ENCODE measurements at places on chromosomes 16 and 17. TPM values are rescaled to one million over a fixed set of nuclear protein-coding genes. Genes with fewer than 3 reads are reported as not detected.

Gene SLC35B1
- 42.0 TPM for total RNA-seq

DNA sequence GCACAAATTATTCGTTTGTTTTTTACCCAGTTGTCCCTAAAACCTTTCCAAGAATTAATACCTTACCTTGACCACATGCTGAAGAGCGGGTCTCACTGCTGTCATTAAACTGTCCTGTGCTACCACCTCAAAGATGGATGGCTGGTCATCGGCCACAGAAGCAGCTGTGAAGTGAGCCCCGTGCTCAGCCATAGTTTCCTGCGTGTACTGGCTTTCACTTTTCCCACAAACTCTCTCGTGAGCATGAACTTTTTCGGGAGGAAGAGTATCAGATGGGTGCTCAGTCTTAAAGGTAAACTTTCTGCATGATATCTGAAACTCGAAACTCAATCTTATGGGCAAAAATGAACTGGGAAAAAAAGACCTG is 558 bp downstream of the PEX12 start:
- H3K27ac ChIP-seq, result peak overlapping the region; percentile 84
- peaks cover 16% of the 10 kb centered on the region for H3K4me1 ChIP-seq
- DNase-seq, result no peak
- H3K27me3 ChIP-seq, result no peaks in the 10 kb centered on the region
- H3K36me3 ChIP-seq, result no peaks in the 10 kb centered on the region
- H3K4me3 ChIP-seq, result peak overlapping the region; percentile 67

Gene ST6GALNAC2
- 24.8 TPM for total RNA-seq

DNA sequence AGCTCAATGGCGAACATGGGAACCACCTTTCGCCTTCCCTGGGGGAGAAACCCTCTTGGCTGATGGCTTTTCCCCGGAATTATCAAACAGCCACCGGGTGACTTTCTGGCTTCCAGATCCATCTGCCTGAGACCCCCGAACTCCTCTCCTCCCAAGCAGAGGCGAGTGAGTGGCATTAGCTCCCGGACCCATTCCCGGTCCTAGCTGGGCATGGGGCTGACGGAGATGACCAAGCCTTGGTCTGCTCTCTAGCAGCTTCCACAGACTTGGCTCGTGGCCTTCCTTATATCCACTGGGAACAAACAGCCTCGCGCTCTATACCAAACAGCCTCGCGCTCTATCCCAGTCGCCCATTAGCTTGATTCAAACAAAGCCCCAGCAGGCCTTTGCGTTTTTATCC is 62.4 kb downstream of the CCDC182 start:
- DNase-seq, result peak; percentile 65
- no peaks in the 10 kb centered on the region for H3K36me3 ChIP-seq
- H3K27me3 ChIP-seq, result no peaks in the 10 kb centered on the region
- H3K4me1 ChIP-seq, result no peaks in the 10 kb centered on the region
- no peak overlapping the region for H3K4me3 ChIP-seq
- no peak overlapping the region for H3K27ac ChIP-seq

GRCh38 chr17:31172388-31172787 is 77.6 kb downstream of the NF1 start:
- H3K27me3 ChIP-seq, result no peaks in the 10 kb centered on the region
- no peak overlapping the region for H3K27ac ChIP-seq
- no peak overlapping the region for H3K4me3 ChIP-seq
- DNase-seq, result no peak
- H3K4me1 ChIP-seq, result no peaks in the 10 kb centered on the region
- H3K36me3 ChIP-seq, result no peaks in the 10 kb centered on the region

Gene ETV4
- total RNA-seq, result 5.4 TPM

GRCh38 chr17:7192271-7192937 is 13.2 kb upstream of the ASGR1 start:
- no peak overlapping the region for H3K27ac ChIP-seq
- no peaks in the 10 kb centered on the region for H3K4me1 ChIP-seq
- peaks cover 40% of the 10 kb centered on the region for H3K36me3 ChIP-seq
- no peaks in the 10 kb centered on the region for H3K27me3 ChIP-seq
- no peak overlapping the region for H3K4me3 ChIP-seq

Gene KRTAP2-1
- total RNA-seq, result not detected

Gene RNU2-1
- total RNA-seq, result not detected

DNA sequence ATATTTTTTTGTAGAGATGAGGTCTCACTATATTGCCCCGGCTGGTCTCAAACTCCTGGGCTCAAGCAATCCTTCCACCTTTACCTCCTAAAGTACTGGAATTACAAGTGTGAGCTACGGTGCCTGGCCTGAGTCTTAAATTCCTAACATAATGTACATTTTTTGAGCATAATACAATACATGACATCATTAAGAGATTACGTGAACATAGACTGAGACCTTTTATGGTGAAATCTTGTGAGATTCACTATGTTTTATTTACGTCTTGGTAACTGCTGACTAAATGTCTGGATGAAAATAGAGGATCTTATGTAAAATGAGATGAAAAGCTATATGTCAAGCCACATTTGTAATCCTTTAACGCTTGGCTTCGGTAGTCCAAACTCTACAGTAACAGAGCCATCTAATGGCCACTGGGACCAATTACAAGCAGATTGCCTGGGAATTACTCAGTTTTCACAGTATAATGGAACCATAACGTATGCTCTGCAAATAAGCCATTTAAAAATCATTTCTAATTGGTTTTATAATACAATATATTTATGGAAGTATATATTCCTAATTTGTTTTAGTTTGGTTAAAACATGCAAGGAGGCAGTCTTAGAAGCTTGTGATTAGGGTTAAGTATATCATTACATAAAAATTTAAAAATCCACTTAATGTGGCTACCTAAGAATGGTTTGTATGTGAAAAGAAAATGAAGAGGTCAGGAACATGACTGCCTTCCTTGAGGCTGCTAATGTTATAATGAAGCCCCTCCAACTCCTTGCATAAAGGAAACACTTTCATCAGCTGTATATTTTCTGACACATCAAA is 8.1 kb upstream of the EFCAB13 start:
- no peaks in the 10 kb centered on the region for H3K36me3 ChIP-seq
- no peaks in the 10 kb centered on the region for H3K27me3 ChIP-seq
- no peak for DNase-seq
- no peaks in the 10 kb centered on the region for H3K4me1 ChIP-seq
- no peak overlapping the region for H3K27ac ChIP-seq

DNA sequence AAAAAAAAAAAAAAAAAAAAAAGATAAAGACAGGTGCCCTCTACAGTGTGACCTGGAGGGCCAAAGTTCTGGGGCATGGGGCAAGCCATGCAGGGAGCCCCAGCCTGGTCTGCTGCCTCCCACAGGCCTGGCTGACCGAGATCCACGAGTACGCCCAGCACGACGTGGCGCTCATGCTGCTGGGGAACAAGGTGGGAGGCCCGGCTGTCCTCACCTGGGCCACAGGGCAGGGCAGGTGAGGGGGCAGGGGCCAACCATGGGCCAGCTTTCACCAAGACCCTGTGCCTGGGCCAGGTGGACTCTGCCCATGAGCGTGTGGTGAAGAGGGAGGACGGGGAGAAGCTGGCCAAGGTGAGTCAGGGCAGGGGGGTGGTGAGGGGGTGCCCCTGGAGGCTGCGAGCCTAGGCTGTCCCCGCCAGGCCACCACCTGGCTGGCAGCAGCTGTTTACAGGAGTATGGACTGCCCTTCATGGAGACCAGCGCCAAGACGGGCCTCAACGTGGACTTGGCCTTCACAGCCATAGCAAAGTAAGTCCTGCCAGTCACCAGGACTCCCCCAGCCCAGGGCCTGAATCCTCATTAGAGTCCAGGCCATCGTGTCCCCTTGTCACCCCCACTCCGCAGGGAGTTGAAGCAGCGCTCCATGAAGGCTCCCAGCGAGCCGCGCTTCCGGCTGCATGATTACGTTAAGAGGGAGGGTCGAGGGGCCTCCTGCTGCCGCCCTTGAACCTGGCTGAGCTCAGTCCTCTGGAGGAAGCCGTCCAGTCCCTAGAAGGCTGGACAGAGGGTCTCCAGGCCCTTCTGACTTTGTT is 2.7 kb upstream of the TRAF7 start:
- no peak for DNase-seq
- H3K4me1 ChIP-seq, result peaks cover 87% of the 10 kb centered on the region
- H3K27me3 ChIP-seq, result no peaks in the 10 kb centered on the region
- peak overlapping the region; percentile 69 for H3K4me3 ChIP-seq
- peak overlapping the region; percentile 58 for H3K27ac ChIP-seq
- H3K36me3 ChIP-seq, result no peaks in the 10 kb centered on the region

Gene SEZ6L2
- 15.7 TPM for total RNA-seq

Gene PHOSPHO1
- not detected for total RNA-seq

GRCh38 chr16:53982631-53983042 is 278.7 kb downstream of the FTO start:
- no peak overlapping the region for H3K4me3 ChIP-seq
- no peaks in the 10 kb centered on the region for H3K27me3 ChIP-seq
- no peaks in the 10 kb centered on the region for H3K36me3 ChIP-seq
- H3K27ac ChIP-seq, result no peak overlapping the region
- no peak for DNase-seq
- H3K4me1 ChIP-seq, result no peaks in the 10 kb centered on the region

GRCh38 chr16:23920899-23921298 is 85.1 kb downstream of the PRKCB start:
- no peaks in the 10 kb centered on the region for H3K36me3 ChIP-seq
- no peak for DNase-seq

- no peaks in the 10 kb centered on the region for H3K27me3 ChIP-seq
- H3K36me3 ChIP-seq, result no peaks in the 10 kb centered on the region
- H3K4me1 ChIP-seq, result no peaks in the 10 kb centered on the region
- no peak overlapping the region for H3K27ac ChIP-seq
- H3K4me3 ChIP-seq, result no peak overlapping the region
- no peak for DNase-seq
Observed at GRCh38 chr16:52743707-52744106, 196.8 kb upstream of the TOX3 start.

DNA sequence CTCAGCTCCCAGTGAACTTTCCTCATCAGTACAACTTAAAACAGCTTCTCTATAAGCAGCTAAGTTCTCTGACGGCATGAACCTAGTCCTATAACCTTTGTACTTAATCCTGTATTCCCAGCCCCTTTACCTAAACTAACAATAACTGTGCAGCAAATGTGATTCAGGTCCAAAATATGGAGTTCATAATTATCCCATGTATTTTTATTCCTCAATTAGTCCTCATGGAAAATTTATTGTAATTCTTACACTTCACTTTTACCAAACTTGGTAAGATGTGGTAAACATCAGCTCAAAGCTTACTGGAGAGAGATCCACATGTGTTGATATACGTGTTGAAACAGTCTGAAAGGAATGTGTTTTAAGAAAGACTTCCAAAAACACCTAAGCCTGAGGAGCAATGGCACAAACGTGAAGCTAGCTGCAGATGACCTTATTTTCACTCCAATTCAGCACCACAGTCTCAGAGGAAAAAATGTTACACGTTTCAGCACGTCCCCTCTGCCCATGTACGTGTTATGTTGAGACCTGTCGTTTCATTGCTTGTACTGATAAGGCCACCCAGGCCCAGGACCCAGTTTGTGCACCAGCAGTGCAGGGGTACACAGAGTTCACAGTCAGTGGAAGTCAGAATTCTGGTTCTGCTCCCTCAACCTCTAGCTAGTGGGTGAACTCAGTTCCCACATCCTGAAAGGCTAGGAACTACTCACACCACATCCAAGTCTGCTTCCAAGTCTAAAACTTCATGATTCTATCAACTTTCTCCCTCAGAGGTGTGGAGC is 7.1 kb downstream of the USP31 start:
- no peaks in the 10 kb centered on the region for H3K36me3 ChIP-seq
- no peak for DNase-seq
- no peaks in the 10 kb centered on the region for H3K27me3 ChIP-seq
- peaks cover 89% of the 10 kb centered on the region for H3K4me1 ChIP-seq

- peak overlapping the region; percentile 66 for H3K27ac ChIP-seq
- DNase-seq, result no peak
- H3K36me3 ChIP-seq, result no peaks in the 10 kb centered on the region
- no peaks in the 10 kb centered on the region for H3K27me3 ChIP-seq
- H3K4me1 ChIP-seq, result peaks cover 26% of the 10 kb centered on the region
- H3K4me3 ChIP-seq, result no peak overlapping the region
Observed at GRCh38 chr16:17416461-17417311, 54.1 kb downstream of the XYLT1 start.

Gene CARD14
- total RNA-seq, result 30.0 TPM

Gene CFAP119
- total RNA-seq, result 1.7 TPM

- H3K27me3 ChIP-seq, result no peaks in the 10 kb centered on the region
- DNase-seq, result no peak
- no peak overlapping the region for H3K27ac ChIP-seq
- peaks cover 5% of the 10 kb centered on the region for H3K4me1 ChIP-seq
- no peak overlapping the region for H3K4me3 ChIP-seq
- no peaks in the 10 kb centered on the region for H3K36me3 ChIP-seq
Observed at GRCh38 chr17:69947027-69947759, 127.8 kb upstream of the KCNJ16 start.

GRCh38 chr17:6429266-6429665 is 5.7 kb downstream of the AIPL1 start:
- no peaks in the 10 kb centered on the region for H3K27me3 ChIP-seq
- H3K36me3 ChIP-seq, result no peaks in the 10 kb centered on the region
- no peaks in the 10 kb centered on the region for H3K4me1 ChIP-seq

DNA sequence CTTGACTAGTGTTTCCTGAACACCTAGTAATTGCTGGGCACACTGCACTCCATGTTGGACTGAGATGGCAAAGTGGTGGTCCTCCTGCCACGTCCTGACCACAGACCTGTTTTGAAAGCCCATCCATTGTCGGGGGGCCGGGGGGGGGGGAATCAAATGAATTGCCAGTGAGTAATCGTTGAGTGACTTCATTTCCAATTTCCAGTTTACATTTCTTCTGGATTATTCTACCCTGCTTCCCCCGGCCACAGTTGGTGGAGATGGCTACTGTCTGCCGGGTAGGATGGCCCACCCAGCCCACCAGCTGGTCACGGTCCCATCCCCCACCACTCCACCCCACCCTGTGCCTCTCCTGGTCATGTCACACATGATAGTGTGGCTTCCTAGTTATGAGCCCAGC is 18.2 kb downstream of the RAI1 start:
- DNase-seq, result no peak
- H3K27ac ChIP-seq, result peak overlapping the region; percentile 97
- no peaks in the 10 kb centered on the region for H3K27me3 ChIP-seq
- peaks cover 95% of the 10 kb centered on the region for H3K4me1 ChIP-seq
- no peak overlapping the region for H3K4me3 ChIP-seq

GRCh38 chr17:55988861-55989260 is 164.4 kb upstream of the ANKFN1 start:
- no peak for DNase-seq
- H3K4me3 ChIP-seq, result no peak overlapping the region
- H3K27me3 ChIP-seq, result no peaks in the 10 kb centered on the region
- H3K4me1 ChIP-seq, result no peaks in the 10 kb centered on the region
- H3K27ac ChIP-seq, result no peak overlapping the region
- no peaks in the 10 kb centered on the region for H3K36me3 ChIP-seq

- no peaks in the 10 kb centered on the region for H3K27me3 ChIP-seq
- DNase-seq, result no peak
Observed at GRCh38 chr16:48451323-48451722, 66.1 kb upstream of the SIAH1 start.

- peaks cover 38% of the 10 kb centered on the region for H3K4me1 ChIP-seq
- H3K27me3 ChIP-seq, result no peaks in the 10 kb centered on the region
- no peaks in the 10 kb centered on the region for H3K36me3 ChIP-seq
- no peak overlapping the region for H3K4me3 ChIP-seq
- no peak for DNase-seq
- no peak overlapping the region for H3K27ac ChIP-seq
Observed at GRCh38 chr16:11800382-11800718, 3.3 kb upstream of the ZC3H7A start.

- no peak overlapping the region for H3K27ac ChIP-seq
- DNase-seq, result no peak
- no peaks in the 10 kb centered on the region for H3K36me3 ChIP-seq
- H3K27me3 ChIP-seq, result no peaks in the 10 kb centered on the region
- no peaks in the 10 kb centered on the region for H3K4me1 ChIP-seq
- no peak overlapping the region for H3K4me3 ChIP-seq
Observed at GRCh38 chr16:7026639-7027038, 306.0 kb upstream of the RBFOX1 start.
